ENCODE measurements at places on chromosomes 11 and 22. TPM values are rescaled to one million over a fixed set of nuclear protein-coding genes. Genes with fewer than 3 reads are reported as not detected.

DNA sequence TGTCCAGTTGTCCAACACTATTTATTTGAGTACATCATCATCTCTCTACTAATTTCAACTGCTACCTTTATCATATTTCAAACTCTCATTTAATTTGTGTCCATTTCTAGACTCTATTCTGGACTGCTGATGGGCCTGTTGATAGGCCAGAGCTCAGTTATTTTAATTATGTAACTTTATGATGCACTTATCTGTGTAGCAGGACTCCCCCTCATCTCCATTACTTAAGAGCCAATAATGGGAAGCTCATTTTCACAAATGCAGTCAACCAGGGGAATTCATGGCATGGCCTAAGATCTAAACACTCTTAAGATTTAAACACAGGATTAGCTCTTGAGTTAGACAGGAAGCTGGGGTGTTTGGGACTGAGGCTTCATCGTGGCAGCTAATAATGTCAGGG is 21.4 kb downstream of the KCNQ1OT1 start:
- no peak for DNase-seq

GRCh38 chr11:99148352-99148751 is 127.6 kb downstream of the CNTN5 start:
- no peak for DNase-seq

Gene SCGB2A2
- not detected for polyA plus RNA-seq

Gene NPTXR
- 8.4 TPM for polyA plus RNA-seq

DNA sequence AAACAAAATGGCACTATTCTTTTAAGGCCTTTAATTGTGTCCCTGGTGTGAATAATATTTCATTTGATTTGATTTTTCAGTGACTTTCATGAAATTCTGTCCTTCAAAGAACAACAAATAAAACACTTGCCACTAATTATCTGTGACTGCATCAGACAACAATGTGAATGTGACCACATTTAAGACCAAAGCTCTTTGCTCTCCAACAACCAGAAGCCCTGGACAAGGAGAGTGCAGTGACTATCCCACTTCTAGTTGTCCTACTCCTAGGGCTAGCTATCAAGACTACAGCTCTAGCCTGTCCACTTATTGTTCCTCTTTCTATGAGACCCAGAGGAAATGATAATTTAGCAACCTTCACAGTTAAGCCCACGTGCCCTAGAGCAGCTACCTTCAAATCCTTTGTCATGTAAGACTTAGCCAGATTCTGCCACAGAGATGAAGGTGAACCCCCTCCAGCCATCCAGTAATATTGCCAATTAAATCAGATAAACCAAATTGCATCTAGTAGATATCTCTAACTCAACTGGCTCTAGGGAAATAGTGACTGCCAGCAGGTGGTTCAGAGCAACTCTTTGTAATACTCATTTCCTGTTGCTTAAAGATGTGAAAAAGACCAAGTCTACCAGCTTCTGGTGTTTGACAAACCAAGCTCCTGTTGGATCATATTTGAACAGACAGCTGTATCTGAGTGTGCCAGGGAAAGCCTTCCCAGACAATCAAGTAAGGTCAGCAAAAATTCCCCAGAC is 142.6 kb upstream of the BLID start:
- DNase-seq = no peak

Gene PRR5L
- polyA plus RNA-seq = 11.1 TPM

DNA sequence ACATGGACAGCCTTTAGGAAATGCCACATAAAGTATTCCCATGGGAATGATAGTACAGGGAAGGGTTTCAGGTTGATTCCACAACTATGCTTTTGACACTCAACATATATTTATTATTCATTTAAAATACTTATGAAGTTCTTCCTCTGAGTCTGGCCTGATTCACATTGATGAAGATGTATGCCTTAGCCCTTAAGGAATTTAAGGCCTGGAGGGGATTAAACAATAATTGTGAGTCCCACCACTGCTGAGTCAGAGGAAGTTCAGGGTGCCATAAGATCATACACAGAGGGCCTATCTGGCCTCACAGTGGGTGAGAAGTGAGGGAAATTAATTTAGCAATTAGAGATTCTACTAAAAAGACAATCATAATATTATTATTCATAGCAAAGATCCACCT is 161.1 kb upstream of the SNX19 start:
- no peak for DNase-seq

DNA sequence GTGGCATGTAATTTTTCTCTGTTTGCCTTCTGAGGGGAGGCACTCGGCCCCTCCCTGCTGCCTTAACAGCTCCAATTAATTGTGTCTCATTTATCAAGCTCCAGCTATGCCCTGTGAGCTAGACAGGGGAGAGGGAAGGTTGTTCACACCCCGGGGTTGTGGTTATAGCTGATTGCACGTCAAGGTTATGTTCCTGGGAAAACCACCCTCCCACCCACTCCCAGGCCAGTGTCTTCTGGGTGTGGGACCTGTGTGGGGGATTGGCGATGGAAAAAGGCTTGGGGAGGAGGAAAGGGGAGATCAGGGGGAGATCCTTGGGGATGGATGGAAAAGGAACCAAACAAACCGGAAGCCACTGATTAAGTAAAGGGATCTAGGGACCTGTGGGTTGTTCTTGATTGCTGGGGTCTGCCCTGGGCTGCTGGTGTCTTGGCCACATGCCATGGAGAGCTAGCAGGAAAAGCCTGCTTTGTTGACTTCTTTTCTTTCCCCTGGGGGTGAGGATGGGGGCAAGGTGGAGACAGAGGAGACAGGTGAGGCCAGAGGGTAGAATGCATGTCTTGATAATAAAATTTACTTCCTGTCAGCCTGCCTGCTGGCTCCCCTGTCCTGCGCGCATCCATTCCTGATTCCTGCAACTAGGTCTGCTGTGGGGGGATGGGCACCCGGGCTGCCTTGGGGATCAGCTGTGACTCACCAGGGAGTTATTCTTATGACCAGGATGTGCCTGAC is 13.5 kb upstream of the SORL1-AS1 start:
- no peak for DNase-seq

DNA sequence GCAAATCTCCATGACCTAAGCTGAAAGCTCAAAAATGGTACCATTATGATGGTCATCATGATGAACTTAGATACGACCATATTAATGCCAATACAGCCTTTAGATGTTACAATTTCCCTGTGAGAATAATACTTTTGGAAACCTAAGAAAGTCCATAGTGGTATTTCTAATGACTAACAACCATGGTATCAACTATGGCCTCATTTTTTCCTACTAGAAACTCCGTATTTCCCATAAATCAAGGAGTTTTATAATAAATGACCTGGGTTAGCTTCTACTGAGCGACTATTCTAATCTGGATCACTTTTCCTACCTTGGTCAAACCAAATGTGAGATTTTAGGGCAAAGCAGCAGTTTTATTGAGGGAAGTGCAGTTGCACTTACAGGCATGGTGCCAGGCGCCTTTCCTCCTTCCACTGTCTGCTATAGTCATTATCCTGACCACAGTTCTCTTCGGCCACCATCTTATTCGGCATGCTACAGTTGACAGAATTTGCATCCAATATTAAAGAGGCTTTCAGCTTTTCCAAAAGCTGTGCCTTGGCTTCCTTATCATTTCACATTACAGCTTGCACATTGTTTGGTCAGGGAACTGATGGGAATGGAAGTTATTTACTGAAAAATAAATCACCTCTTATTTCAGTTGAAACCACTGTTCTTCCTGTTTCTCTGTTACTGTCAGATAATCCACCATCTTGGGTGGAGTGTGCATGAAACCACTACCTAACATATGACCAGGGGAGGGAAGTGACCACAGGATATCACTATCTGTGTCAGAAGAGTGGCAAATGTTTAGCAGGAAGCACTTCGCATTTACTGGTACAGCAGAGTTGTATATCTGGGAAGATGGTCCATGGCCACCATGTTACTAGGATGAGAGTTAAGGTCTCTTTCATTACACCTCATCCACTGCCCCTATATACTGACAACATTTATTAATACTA is 74.5 kb upstream of the PICALM start:
- DNase-seq = no peak

Gene ZC3H7B
- 79.8 TPM for polyA plus RNA-seq

DNA sequence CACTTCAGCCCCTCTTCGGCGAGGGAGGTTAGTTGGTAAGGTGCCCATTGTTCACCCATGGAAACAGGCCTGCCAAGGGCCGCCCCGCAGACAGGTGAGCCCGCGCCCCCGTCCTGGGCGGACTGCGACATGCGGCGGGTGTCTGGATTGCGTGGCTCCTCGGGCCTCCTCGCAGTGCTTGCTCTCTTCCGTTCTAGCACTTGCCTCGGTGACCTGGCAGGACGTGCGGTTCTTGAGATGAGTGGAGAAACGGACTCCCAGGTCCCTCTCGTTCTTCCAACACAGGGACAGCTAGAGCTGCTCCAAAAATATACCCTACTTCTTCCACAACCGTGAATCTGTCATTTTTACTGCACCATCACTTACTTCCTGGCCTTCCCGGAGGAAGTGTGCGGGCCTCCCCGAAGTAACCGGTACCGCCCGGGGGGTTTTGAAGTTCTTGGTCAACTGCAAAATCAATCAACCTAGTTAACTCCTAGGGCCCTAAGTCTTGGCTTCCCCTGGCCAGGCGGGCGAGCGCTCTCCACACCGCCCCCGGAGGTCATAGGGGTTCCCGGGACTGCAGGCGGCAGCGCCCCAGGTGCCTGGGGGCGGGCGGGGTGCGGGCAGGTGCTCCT is 745 bp upstream of the ZBTB44 start:
- DNase-seq = no peak

GRCh38 chr11:9606809-9607510 is 33.5 kb downstream of the WEE1 start:
- no peak for DNase-seq

Gene DNAJB7
- polyA plus RNA-seq = 0.93 TPM

GRCh38 chr11:95102733-95103132 is 13.1 kb downstream of the ENDOD1 start:
- no peak for DNase-seq

Gene RFPL3
- not detected for polyA plus RNA-seq

Gene PKDREJ
- 0.37 TPM for polyA plus RNA-seq

Gene C1QTNF6
- polyA plus RNA-seq = 24.6 TPM

- DNase-seq = no peak
These were observed 31.9 kb downstream of the FLI1 start for GRCh38 chr11:128725630-128726319.

Gene DMC1
- 3.4 TPM for polyA plus RNA-seq

DNA sequence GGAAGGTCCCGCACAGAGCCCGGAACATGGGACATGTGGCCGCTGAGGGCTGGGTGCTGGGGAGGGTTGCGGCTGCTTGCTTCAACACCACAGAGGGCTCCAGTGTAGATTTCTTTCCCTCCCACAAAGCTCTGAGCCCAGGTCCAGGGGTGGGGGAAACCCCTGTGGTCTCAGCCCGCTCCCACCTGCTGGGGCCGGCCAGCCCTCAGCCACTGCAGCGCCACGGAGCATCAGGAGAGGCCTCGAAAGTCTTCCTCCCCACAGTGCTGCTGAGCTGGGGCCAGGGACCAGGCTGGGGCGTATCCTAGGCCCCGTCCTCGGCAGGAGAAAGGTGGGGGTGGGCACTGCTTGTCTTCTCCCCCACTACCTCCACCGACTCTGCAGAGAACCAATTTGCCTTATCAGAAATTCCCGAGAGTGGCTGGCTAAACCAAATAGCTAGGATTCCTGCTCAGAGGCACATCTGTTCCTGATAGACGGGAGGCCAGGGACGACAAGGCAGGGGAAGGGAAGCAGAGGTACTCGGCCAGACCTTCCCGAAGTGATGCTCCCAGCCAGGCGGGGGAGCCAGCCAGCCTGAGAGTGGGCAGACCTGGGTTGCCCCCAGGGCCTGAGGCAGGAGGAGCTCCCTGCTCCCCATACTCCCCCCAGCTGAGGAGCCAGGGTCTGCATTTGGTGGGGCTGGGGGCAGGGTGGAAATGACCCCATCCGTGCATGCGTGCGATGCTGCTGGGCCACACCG is 18.7 kb downstream of the IGF2 start:
- no peak for DNase-seq

Gene FJX1
- 5.9 TPM for polyA plus RNA-seq

DNA sequence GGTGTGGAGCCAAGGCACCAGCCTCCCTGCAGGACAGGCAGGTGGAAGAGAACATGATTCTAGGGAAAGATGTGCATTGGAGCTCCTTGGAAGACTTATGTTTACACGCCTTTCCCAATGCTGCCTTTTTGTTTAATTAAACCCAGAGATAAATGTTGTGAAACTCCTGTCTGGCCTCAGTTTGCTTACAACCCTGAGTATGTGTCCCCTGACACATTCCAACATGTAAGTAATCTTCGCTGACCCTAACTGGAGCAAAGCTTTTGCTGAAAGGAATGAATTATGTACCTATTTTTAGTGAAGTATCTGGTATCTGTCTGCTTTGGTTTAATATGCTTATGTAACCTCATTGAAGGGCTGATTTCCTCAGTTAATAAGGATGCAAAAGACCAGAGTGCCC is 56.7 kb downstream of the APIP start:
- DNase-seq = peak; percentile 48

- DNase-seq = no peak
These were observed 23.9 kb downstream of the TMEM123 start for GRCh38 chr11:102428696-102429095.

DNA sequence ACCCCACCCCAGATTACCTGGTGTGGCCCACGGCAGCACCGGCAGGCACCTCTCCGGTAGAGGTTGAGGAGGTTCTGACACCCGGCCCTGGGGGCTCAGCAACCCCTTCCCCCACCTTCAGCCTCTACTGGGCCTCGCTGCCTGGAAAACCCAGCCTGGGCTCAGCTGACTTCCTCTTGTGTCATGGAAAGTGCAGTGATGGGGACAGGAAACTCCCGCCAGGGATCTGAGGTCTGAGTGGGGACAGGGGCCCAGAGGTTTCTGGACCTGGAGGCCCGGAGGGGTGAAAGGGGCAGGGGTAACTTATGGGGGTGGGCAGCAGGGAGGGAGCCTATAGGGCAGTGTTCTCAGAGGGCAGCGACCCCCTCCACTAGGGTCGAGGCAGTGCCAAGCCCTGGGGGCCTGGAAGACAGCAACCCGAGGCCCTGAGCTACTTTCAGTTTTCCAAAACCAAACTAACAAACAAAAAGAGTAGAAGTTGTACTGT is 10.0 kb upstream of the CD5 start:
- peak; percentile 6 for DNase-seq

Gene JRKL
- 31.2 TPM for polyA plus RNA-seq

DNA sequence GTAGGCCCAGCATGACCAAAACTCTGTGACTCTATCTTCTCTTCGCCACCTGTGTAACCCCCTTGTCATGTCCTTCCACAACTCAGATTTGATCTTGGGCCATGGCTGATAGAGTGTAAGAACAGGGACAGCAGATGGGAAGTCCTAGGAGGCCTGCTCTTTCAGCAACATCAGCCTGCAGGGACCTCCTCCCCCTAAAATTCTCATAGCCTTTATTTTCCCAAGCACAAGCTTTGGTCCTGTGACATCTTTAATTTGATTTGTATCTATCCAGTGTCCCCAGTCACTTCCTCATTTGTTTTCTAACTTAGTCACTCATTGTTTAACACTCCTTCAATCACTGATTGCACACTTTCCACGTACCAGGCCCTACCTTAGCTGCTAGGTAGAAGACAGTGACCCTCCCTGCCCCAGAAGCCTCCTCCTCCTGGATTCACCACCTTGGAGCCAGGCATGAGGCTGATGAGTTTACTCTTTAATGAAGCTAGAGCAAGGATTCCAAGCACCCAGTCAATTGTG is 5.3 kb downstream of the UBQLN3 start:
- no peak for DNase-seq

GRCh38 chr11:110026858-110027626 is 66.2 kb upstream of the ZC3H12C start:
- no peak for DNase-seq

Data from right lung (tissue), 10 donors.